ENCODE measurements at places on chromosomes 6 and 20. TPM values are rescaled to one million over a fixed set of nuclear protein-coding genes. Genes with fewer than 3 reads are reported as not detected.

The PPP2R5D gene
- total RNA-seq: 45.5 TPM

The ZNF311 gene
- total RNA-seq: 7.5 TPM

The OR2B6 gene
- total RNA-seq: 4.4 TPM

The CALHM6 gene
- total RNA-seq: not detected

The CNR1 gene
- 1.5 TPM for total RNA-seq

The SEL1L2 gene
- total RNA-seq: not detected

The WFDC10B gene
- not detected for total RNA-seq

The TFAP2A gene
- 0.40 TPM for total RNA-seq

The BTN1A1 gene
- total RNA-seq: not detected

The GSTA4 gene
- 0.89 TPM for total RNA-seq

The MAP3K5 gene
- 11.7 TPM for total RNA-seq

The TNNC2 gene
- total RNA-seq: not detected

The LTA gene
- 0.87 TPM for total RNA-seq

The CST3 gene
- 113 TPM for total RNA-seq

The TMEM74B gene
- total RNA-seq: 18.3 TPM

The RAET1G gene
- not detected for total RNA-seq

DNA sequence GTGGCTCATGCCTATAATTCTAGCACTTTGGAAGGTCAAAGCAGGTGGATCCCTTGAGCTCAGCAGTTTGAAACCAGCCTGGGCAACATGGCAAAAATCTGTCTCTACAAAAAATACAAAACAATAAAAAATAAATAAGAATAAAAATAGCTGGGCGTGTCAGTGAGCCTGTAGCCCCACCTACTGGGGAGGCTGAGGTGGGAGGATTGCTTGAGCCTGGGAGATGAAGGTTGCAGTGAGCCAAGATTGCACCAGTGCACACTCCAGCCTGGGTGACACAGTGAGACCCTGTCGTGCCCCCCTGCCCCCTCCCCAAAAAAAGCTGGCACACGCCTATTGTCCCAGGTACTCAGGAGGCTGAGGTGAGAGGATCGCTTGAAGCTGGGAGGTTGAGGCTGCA is 35.1 kb upstream of the SRPK1 start:
- DNase-seq: no peak
- no peak overlapping the region for H3K27ac ChIP-seq
- H3K27me3 ChIP-seq: peaks cover 39% of the 10 kb centered on the region
- H3K4me3 ChIP-seq: no peak overlapping the region

DNA sequence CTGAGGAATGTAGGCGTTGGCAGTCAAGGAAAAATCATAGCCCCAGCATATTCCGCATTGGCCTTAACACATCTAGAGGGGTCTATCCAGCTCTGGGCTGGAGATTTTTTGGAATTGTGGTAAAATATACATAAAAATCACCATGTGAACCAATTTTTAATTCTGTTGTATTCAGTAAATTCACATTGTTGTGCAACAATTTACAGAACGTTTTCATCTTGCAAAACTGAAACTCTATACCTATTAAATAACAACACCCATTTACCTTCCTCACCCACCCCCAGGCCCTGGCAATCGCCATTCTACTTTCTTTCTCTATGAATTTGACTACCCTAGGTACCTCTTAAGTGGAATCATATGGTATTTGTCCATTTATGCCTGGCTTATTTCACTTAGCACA is 6.8 kb upstream of the JAG1 start:
- peaks cover 4% of the 10 kb centered on the region for H3K27me3 ChIP-seq
- no peak for DNase-seq
- no peaks in the 10 kb centered on the region for H3K4me1 ChIP-seq
- H3K27ac ChIP-seq: no peak overlapping the region
- H3K36me3 ChIP-seq: no peaks in the 10 kb centered on the region

DNA sequence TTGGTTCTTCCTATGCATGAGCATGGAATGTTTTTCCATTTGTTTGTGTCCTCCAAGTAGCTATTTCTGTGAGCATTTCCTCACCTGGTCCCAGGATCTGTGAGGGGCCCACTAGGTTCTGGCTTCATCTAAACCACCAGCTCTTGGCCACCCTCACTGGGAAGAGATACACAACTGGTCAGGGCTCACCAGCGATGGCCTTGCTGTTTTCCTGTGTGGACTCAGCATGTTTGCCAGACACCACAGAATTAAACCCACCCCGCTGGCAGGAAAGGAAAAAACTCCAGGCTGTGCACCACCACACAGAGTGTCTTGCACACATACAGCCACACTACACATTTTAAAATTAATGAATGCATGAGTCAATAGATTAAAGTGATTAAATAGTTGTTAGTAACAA is 65.1 kb upstream of the NXT1 start:
- H3K27me3 ChIP-seq: peaks cover 40% of the 10 kb centered on the region
- no peaks in the 10 kb centered on the region for H3K36me3 ChIP-seq
- no peaks in the 10 kb centered on the region for H3K4me1 ChIP-seq
- H3K27ac ChIP-seq: no peak overlapping the region
- DNase-seq: no peak

DNA sequence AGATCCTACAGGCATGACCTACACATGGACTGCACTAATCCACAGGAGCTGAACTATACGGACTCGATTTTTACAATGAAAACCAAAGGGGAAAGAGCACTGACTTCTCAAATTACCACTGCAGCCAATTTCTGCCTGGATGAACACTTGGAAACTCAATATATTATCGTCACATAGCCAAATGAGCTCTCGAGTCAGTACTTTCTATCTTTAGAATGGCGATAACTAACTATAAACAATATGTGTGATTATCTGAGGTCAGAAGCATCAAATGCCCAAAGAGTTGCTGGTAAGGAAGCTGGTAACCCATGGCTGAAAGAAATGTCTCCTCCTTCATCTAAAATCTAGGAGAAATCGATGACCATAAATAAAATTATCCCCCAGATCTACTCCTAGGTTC is 86.7 kb downstream of the KIF16B start:
- no peak overlapping the region for H3K4me3 ChIP-seq
- no peaks in the 10 kb centered on the region for H3K4me1 ChIP-seq
- no peaks in the 10 kb centered on the region for H3K36me3 ChIP-seq
- H3K27me3 ChIP-seq: no peaks in the 10 kb centered on the region

- no peak for DNase-seq
- no peaks in the 10 kb centered on the region for H3K4me1 ChIP-seq
- no peaks in the 10 kb centered on the region for H3K27me3 ChIP-seq
- H3K27ac ChIP-seq: no peak overlapping the region
- H3K36me3 ChIP-seq: no peaks in the 10 kb centered on the region
- no peak overlapping the region for H3K4me3 ChIP-seq
Measured at GRCh38 chr20:7723284-7723683, 217.0 kb downstream of the HAO1 start.

DNA sequence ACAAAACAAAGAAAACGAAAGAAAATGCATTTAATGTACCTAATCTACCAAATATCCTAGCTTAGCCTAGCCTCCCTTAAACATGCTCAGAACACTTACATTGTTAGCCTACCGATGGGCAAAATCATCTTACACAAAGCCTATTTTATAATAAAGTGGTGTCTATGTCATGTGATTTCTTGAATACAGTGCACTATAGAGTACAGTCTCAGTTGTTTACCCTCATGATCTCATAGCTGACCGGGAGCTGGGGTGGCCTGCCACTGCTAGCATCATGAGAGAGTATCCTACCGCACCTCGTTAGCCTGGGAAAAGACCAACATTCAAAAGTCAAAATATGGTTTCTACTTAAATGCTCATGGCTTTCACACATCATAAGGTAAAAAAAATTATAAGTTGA is 16.6 kb downstream of the GCNT2 start:
- H3K4me1 ChIP-seq: no peaks in the 10 kb centered on the region
- H3K4me3 ChIP-seq: no peak overlapping the region
- peaks cover 2% of the 10 kb centered on the region for H3K27me3 ChIP-seq
- no peak for DNase-seq
- H3K36me3 ChIP-seq: no peaks in the 10 kb centered on the region

- H3K27me3 ChIP-seq: peaks cover 5% of the 10 kb centered on the region
- no peak for DNase-seq
- H3K4me1 ChIP-seq: no peaks in the 10 kb centered on the region
- H3K27ac ChIP-seq: no peak overlapping the region
- no peak overlapping the region for H3K4me3 ChIP-seq
Measured at GRCh38 chr6:117448732-117449485, 23.2 kb upstream of the ROS1 start.

GRCh38 chr6:125183391-125183790 is 29.8 kb downstream of the TPD52L1 start:
- no peaks in the 10 kb centered on the region for H3K4me1 ChIP-seq
- no peaks in the 10 kb centered on the region for H3K27me3 ChIP-seq
- no peak for DNase-seq
- H3K27ac ChIP-seq: no peak overlapping the region

DNA sequence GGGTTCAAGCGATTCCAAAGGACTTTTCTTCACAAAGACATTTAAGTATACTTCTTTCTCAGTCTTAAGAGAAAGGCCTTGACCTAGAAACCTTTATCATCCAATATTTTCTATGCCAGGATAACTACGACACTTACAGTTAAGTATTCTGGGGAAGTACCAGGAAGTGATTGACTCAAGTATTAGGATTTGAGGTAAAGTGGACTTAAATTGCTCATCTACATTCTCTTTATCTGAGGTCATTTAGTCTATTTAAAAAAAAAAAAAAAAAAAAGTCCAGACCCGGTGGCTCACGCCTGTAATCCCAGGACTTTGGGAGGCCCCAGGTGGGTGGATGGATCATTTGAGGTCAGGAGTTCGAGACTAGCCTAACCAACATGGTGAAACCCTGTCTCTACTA is 114.7 kb downstream of the ZFAND3 start:
- H3K36me3 ChIP-seq: no peaks in the 10 kb centered on the region
- no peak for DNase-seq
- no peaks in the 10 kb centered on the region for H3K4me1 ChIP-seq
- no peak overlapping the region for H3K4me3 ChIP-seq
- no peaks in the 10 kb centered on the region for H3K27me3 ChIP-seq
- no peak overlapping the region for H3K27ac ChIP-seq

GRCh38 chr6:90849686-90850085 is 262.8 kb upstream of the MAP3K7 start:
- no peak overlapping the region for H3K27ac ChIP-seq
- H3K27me3 ChIP-seq: no peaks in the 10 kb centered on the region
- H3K4me3 ChIP-seq: no peak overlapping the region
- H3K36me3 ChIP-seq: no peaks in the 10 kb centered on the region

DNA sequence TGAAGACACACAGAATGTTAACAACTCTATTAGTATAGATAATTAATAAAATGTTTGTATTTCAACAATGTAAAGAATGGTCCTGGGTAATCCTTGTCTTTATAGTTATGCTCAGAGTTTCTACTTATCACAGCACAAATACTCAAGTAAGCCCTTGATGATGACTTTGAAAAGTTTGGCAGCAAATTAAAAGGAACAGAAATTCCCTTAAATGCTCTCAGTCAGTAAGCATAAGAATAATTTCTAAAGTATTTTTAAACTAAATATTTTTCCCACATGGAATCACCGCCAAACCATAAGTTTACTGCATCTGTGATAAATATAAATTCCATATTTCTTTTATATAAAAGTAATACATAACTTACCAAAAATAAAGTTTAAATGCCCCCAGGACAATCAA is 96.1 kb downstream of the COL12A1 start:
- no peaks in the 10 kb centered on the region for H3K4me1 ChIP-seq
- no peaks in the 10 kb centered on the region for H3K27me3 ChIP-seq
- no peak overlapping the region for H3K27ac ChIP-seq
- no peak for DNase-seq

- no peaks in the 10 kb centered on the region for H3K27me3 ChIP-seq
- H3K4me1 ChIP-seq: no peaks in the 10 kb centered on the region
- no peak for DNase-seq
- H3K4me3 ChIP-seq: no peak overlapping the region
- H3K27ac ChIP-seq: no peak overlapping the region
- no peaks in the 10 kb centered on the region for H3K36me3 ChIP-seq
Measured at GRCh38 chr6:133432021-133432989, 191.1 kb downstream of the EYA4 start.

DNA sequence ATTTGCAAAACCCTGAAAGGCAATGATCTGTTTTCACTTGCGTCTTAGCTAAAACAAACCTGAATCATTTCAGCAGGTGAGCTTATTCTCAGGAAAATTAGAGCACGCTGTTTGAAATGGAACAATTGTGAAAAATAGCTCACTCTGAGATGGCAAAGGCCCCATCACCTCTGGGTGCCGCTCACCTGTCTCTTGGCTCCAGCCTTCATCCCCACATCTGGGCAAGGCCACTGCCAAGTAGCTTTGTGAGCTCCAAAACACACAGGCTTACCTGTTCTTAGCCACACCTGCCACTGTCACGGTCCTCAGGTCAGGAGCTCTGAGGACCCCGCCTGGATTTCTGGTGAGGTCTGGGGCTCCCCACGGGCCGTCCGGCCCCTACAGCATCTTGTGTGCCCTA is 66.7 kb downstream of the SMOC2 start:
- no peaks in the 10 kb centered on the region for H3K27me3 ChIP-seq
- no peak overlapping the region for H3K4me3 ChIP-seq
- no peak overlapping the region for H3K27ac ChIP-seq
- DNase-seq: no peak

GRCh38 chr6:152099446-152100182 is 292.1 kb downstream of the ESR1 start:
- H3K4me1 ChIP-seq: no peaks in the 10 kb centered on the region
- no peaks in the 10 kb centered on the region for H3K27me3 ChIP-seq
- H3K4me3 ChIP-seq: no peak overlapping the region
- no peak overlapping the region for H3K27ac ChIP-seq
- DNase-seq: no peak

GRCh38 chr20:43844778-43845614 is 69.7 kb upstream of the TOX2 start:
- no peaks in the 10 kb centered on the region for H3K4me1 ChIP-seq
- no peaks in the 10 kb centered on the region for H3K36me3 ChIP-seq

DNA sequence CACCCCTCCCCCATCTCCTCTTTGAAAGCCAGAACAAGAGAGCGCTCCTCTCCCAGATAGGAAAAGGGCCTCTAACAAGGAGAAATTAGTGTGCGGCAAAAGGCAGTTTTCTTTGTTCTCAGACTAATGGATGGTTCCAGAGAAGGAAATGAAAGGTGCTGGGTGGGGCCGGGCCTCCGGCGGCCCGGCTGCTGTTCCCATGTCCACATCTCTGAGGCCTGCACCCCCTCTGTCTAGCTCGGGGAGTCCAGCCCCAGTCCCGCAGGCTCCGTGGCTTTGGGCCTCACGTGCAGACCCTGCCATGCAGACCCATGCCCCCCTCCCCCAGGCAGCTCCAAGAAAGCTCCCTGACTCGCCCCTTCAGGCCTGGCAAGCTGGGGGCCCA is 35.8 kb upstream of the MRGBP start:
- no peaks in the 10 kb centered on the region for H3K4me1 ChIP-seq
- no peaks in the 10 kb centered on the region for H3K27me3 ChIP-seq
- H3K36me3 ChIP-seq: no peaks in the 10 kb centered on the region
- no peak overlapping the region for H3K27ac ChIP-seq
- DNase-seq: no peak

DNA sequence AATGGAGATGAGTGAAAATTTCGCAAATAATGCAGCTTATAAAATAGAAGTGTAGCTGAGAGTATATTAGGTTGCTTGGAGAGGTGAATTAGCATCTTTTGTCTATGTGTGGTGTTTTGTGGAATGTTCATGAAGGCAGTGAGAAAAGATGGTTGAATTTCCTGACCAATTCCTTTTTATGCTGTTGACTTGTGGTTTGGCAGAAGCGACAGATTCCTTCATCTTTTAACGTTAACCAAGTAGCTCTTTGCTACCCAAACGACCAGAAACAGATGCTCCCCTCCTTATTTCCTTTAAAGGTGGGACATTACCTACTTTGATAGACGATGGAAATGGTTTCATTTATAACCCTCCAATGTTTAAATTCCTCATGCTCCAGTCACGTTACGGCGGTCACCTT is 390.5 kb downstream of the QKI start:
- peaks cover 4% of the 10 kb centered on the region for H3K27me3 ChIP-seq
- H3K4me3 ChIP-seq: no peak overlapping the region
- H3K36me3 ChIP-seq: no peaks in the 10 kb centered on the region
- H3K27ac ChIP-seq: no peak overlapping the region

Data from K562 (cell line).